GM04504 (cell line): ENCODE measurements at places on chromosomes 16 and 17.
A peak's percentile ranks its signal among the peaks of the same experiment; 100 is the strongest.

DNA sequence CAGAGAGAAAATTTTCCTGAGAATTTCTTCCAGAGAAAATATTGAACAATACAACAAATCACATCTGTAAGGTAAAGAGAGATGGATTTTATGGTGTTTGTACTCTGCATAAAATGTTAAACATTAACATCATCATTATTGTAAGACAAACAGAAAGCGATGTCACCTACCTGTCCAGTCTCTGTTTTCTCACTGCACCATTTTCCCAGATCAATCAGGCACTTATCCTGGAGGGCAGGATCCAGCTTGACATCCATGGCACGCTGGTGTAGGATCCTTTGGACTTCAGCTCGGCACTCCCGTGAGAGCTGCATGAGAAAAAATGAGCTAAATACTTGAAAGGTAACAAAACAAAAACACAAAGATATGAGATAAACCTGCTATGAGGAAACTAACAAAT is 55.9 kb upstream of the CLEC18B start:
- no peak for DNase-seq

DNA sequence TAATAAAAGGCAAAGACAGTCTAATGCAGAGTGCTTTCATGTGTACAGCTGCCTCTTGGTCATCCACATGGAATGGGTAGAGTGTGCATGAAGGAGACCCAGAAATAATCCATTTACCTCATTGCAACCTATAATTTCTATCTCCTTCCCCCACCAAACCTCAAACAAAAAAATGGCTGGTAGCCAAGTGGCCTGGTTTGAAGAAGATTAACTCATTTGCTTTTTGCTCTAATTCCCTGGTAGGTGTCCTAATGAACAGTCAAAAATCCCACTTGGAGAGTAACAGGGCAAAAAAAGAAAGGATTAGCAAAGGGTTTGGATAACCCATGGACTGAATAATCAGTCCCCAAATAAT is 13.0 kb upstream of the LYRM9 start:
- no peak for DNase-seq

DNA sequence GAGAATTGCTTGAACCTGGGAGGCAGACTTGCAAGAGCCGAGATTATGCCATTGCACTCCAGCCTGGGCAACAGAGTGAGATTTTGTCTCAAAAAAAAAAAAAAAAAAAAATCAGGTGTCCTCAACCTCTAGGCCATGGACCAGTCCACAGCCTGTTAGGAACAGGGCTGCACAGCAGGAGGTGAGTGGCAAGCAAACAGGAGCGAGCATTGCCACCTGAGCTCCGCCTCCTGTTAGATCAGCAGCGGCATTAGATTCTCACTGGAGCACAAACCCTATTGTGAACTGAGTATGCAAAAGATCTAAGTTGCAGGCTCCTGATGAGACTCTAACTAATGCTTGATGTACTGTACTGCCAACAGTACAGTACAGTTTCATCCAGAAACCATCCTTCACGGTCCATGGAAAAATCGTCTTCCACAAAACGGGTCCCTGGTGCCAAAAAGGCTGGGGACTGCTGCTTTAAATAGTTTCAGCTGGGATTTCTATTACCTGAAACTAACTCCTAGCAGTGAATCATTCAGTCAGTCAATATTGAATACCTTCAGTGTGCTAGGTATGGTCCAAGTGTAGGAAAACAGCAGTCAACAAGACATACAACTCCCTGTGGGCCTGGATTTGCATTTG is 56.3 kb upstream of the DHX40 start:
- no peak for DNase-seq

- DNase-seq = peak; percentile 15
Measured at GRCh38 chr16:14286368-14287230, 215.5 kb downstream of the MRTFB start.

DNA sequence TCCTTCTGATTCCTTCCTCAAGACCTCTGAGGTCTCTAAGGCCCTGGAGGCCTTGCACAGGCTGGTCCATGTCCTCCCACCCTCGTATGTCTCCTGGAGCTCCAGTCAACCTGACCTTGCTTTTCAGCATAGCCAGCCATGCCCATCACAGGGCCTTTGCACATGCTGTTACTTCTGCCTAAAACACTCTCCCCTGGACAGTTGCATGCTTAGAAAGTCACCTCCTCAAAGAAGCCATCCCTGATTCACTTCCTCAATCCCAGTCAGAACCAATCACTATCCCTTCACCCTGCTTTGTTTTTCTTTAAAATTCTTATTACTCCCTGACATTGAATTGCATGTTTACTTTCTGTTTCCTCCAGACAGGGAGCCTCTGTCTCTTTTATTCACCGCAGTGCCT is 322.1 kb upstream of the CCL2 start:
- DNase-seq = no peak

DNA sequence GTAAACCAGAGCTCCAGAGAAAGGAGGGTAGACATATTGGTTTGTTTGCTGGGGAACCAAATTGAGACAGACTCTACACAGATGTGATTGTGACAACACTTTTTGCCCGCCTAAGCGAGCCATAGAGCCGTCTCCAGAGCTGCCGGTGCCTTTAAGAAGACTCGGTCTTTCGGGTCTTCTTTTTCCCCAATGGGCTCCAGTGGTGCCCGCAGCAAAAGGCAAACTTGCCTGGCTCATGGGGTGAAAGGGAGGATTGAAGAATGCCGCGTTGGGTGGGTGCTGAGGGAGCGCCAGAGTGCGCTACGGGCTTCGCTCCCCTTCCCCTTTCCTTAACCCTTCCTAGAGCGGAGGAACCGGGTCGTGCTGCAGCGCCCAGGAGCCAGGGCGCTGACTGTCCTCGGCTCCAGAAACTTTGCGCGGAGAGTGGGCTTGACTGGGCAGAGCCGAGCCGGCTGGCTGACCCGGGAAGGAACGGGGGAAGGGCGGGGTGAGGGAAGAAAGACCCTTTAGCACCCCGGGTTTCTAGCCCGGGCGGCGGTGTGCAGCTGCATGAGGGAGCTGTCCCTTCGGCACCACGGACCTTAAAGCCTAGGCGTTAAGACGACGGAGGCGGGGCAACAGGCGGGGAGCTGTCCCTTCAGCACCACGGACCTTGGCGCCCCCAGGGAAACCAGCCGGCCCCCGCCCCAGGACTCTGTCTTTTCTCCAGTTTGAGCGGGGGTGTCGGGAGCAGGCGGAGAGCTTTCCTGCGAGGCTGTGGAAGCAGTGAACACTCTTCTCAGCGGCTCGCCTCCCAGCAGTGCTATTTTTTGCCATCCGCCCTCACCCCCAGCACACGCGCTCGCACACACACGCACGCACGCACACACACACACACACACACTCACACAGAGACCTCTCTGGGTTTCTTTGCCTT is at the start of gene CACNG3:
CACNG3 (plus strand) TSS at position 880 of the 916 bp plus-strand sequence. CDS start 420 bp downstream, outside the sequence.
- DNase-seq = no peak

- DNase-seq = no peak
Measured at GRCh38 chr16:4257646-4258556, 14.9 kb downstream of the TFAP4 start.

DNA sequence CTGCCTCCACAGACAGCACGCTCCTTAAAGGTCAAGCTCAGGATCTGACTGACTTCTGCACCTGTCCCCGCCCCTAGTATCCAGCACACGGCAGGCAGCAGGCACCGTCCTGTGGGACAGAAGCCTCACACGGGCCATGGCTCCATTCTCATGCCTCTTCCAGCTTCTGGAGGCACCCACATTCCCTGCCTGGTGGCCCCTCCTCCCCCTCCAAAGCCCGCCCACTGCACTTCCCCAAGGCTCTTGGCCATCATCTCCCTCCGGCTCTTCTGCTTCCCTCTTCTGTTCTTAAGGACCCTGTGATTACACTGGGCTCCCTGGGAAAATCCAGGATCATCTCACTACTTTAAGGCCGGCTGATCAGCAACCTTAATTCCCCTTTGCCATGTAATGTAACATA is 3.5 kb downstream of the CANT1 start:
- DNase-seq = no peak

DNA sequence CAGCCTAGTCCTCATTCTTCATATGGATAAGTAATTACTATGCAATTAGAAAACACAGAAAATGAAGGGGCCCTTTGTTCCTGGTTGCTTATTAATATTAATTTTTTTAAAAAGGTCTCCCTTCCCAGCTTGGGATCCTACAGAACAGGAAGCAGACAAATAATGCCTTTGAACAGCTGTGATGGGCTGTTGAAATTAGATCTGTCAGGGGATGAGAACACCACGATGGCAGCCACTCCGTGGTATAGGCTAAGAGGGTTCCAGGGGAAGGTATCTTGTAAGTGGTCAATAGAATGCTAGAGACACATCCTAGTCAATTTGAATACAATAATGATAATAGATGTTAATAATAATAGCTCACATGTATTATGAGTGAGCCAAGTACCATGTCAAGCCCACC is 83.1 kb downstream of the CCDC182 start:
- no peak for DNase-seq

- no peak for DNase-seq
Measured at GRCh38 chr16:3637371-3637923, 17.0 kb upstream of the DNASE1 start.

DNA sequence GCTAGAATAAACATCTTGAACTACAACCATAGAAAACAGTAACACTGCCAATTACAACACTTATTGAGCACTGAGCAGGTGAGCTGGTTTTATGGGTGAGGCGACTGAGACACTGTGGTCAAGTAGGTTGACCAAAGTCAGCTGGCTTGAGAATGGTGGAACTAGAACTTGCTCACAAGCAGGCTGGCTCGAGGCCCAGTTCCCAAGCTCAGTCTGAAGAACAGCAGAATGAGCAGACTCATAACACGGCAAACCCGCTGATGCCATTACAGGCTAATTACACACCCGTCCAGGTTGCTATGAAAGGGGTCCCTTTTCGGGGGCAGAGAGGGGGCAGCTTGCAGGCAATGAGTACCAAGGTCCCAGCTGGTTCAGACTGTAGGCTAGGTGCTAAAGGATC is 6.5 kb downstream of the ZZEF1 start:
- no peak for DNase-seq

GRCh38 chr16:70250748-70251628 is 752 bp downstream of the EXOSC6 start:
- no peak for DNase-seq

- DNase-seq = no peak
Measured at GRCh38 chr16:13945744-13946485, 26.0 kb downstream of the ERCC4 start.

DNA sequence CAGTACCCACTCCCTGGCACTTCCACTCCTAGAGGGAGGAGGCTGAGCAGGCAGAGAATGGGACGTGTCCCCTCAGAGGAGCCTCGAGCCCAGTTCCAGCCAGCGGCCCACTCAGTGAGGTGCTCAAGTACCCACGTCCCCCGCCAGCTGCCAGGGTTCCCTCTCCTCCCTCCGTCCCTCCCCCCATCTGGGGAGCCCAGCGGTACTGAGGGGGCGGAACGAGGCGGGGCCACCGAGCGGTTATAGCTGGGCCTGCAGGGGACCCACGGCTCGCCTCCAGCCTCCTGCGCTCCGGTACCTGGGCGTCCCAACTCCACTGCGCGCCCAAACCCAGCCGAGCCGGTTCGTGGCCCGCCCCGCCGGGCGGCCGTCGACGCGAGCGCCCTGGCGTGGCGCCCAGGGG is at the start of gene NPW:
NPW (plus strand) TSS at position 268 of the 403 bp plus-strand sequence.
- no peak for DNase-seq

DNA sequence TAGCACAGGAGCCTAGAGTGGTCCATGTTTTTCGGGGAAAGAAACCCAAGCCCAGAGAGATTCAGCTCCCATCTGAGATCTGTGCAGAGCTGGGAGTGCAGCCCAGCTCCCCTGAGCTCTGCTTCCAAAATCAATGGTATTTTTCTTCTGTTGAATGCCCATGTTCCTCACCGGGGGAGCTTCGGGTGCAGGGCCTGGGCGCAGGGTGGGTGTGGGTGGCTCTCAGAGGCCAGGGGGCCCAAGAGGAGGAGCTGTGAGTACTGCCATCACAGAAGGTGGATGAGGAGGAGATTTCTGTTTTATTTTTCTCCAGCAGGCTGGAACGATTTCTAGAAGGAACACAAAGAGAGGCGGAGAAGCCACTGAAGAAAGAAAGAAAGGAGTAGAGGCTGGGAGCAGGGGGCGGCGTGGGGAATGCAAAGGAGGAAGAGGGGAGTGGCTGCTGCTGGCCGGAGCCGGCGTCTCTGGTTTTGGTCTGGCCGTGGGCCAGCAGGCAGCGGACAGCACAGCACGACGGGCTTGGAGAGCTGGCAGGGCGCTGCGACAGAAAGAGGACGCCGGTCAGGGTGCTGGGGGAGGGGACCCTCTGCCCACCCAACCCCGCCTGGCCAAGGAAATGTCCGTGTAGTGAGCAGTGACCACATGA is 76.2 kb upstream of the KSR1 start:
- peak; percentile 23 for DNase-seq

- peak; percentile 3 for DNase-seq
Measured at GRCh38 chr16:8655184-8655717, 19.2 kb upstream of the ABAT start.

GRCh38 chr17:42107597-42108576 is 4.6 kb downstream of the DHX58 start:
- DNase-seq = no peak

- no peak for DNase-seq
Measured at GRCh38 chr17:74298778-74299177, 24.7 kb downstream of the DNAI2 start.

DNA sequence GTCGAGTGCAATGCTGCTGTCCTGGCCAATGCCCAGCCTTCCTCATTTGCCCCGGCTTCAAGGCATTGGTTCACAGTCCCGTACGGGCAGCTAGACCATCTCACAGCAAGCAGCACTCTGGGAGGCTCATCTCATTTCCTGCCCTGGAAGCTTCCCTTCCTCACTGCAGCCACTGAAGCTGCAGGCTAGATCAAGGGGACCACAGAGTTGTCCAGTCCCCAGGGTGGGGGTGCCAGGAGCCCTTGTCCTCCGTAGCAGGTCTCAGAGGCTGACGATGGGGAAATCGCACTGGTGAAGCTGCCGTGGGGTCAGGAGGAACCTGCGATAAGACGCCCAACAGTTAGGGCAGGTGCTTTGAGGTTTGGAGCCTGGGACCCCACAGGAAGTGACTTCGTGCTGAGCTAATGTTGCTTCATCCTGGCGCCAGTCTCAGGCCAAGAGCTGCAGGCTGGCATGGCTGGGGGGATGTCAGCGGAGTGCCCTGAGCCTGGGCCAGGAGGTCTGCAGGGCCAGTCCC is at the start of gene SPNS3:
SPNS3 (plus strand) TSS at position 426 of the 517 bp plus-strand sequence; CDS start at position 454, 28 bp downstream.
- no peak for DNase-seq

DNA sequence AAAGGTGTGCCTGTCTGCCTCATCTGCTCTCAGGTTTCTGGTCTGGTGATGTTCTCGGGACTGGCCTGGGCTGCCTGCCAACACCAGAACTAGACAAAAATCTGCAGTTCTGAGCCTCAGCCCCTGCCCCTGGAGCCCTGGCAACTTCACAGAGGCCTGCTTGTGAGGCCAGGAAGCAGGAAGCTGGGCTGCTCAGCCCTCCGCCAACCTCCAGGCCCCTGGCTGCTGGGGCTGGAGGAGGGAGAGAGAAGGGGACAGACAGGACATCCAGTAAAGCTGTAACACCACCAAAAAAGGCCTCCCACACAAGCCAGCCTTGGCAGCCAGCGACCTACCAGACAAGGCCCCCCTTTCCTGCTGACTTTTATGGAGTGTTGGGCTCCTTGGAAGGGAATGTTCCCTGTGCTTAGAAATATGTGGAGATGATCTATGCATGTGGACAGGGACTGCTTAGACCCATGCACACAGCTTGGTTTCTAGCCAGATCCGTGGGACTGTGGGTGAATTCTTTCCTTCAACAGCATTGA is 157.6 kb downstream of the XYLT1 start:
- DNase-seq = no peak
